ENCODE measurements at places on chromosomes 1 and 21.

- no peak for DNase-seq
Measured at GRCh38 chr1:221888218-221888617, 146.3 kb upstream of the DUSP10 start.

DNA sequence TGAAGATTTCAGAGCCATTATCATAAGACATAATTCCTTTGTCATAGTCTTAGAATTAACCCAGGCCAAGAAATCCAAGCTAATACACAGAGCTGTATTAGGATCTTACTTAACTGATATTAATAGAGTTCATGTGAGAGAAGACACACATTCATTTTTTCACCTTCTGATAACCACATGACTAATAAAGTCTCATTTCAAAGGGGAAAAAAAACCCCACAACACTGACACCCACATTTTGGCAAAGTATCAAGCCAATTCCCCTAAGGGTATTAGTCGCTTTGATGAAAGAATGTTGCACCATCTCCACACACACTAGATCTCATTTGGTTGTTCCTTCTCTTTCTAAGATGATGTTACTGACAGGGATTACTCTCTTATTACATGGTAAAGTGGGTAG lies 344.4 kb upstream of the ESRRG start:
- DNase-seq, result no peak

DNA sequence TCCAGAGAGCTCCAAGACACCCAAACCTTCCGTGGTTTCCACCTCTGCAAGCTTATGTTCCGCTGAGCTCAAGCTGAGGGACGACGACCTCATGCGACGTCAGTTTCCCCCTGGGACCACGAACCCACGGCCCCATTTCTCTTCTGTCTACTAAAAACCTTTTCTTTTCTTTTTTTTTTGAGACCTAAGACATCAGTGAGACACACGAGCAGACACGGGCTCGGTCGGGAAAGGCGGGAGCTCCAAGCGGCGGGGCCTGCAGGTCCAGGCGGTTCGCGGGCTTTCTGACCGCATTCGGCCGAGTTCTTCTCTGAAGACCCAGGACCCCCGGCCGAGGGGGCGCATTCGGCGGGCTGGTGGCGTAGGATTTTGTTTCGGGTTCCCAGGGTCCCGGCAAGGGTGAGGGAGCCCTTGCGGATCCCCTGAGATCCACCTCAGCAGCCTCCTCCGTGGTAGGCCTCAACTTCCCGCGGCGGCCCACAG lies 402 bp downstream of the C21orf58 start:
- DNase-seq, result no peak

DNA sequence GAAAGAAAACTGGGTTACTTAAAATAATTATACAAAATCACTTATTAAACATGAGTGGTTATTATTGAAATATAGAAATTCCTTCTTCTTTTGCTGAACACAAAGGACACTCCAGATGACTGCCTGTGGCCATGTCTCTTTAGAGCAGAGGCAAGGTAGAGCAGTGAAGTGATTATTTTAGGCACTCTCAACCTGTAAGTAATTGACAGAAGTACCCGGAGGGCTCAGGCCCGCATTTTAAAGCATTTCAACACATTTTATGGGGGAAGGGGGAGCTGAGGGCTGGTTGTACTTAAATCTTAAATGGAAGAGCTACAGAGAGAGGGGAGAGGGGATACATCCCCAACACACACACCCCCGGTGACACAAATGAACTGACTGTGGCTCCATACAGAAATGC lies 10.2 kb downstream of the OSCP1 start:
- no peak for DNase-seq

DNA sequence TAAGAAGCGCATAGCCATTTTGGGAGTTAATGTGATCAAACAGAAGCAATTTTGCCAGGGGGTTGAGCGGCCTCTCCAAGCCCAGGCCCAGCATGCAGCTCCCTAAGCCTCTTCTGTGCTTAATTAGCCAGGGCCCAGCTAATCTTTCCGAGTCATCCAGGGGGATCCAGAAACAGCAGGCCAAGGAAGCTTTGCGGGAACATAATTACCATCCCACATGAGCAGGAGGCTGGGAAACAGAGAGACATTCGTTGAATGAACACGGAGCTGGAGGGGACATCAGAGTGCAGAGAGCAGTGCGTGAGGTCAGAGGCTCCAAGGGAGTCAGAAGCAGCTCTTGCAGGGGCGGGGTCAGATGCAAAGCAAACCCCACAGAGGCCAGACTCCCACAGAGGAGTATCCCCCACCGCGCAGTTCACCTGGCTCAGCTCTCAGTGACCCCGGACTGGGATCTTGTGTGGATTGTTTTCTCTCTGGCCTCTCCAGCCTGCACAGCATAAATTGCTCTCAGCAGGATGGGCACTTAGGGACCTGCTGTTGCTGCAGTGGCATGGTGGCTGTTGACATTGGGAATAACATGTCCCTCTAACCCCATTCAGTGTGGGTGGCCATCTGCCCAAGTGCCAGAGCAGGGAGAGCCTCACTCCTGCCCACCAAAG lies 657.4 kb downstream of the AJAP1 start:
- no peak for DNase-seq

DNA sequence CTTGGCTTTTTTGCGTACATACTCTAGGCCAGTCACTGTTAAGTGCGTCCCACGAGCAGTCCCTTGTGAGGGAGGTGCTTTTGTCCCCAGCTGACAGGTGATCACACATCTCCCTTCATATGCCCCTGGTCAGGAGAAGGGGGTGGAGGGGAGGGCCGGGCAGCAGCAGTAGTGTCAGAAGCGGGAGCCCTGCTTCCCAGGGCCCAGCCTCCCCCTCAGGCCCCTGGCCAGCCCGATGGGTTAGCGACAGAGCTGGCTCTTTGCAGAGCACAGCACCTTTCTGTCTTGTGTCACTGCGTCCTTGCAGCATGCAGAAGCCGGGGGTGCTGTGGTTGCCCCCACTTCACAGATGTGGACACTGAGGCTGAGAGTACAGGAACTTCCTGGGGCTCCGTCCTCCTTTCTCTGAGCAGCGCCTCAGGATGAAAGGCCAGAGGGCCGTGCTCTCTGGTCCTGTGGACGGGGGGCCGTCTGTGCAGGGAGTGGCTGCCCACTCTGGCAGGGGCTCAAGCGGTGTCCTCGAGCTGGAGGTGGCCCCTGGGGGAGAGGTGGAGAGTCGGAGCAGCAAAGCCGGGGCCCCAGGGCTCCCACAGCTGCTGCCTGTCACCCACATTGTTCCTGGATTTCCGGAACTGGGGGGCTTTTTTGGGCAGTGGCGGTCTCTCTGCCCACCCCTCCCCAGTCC lies 5.9 kb downstream of the TMEM201 start:
- no peak for DNase-seq

DNA sequence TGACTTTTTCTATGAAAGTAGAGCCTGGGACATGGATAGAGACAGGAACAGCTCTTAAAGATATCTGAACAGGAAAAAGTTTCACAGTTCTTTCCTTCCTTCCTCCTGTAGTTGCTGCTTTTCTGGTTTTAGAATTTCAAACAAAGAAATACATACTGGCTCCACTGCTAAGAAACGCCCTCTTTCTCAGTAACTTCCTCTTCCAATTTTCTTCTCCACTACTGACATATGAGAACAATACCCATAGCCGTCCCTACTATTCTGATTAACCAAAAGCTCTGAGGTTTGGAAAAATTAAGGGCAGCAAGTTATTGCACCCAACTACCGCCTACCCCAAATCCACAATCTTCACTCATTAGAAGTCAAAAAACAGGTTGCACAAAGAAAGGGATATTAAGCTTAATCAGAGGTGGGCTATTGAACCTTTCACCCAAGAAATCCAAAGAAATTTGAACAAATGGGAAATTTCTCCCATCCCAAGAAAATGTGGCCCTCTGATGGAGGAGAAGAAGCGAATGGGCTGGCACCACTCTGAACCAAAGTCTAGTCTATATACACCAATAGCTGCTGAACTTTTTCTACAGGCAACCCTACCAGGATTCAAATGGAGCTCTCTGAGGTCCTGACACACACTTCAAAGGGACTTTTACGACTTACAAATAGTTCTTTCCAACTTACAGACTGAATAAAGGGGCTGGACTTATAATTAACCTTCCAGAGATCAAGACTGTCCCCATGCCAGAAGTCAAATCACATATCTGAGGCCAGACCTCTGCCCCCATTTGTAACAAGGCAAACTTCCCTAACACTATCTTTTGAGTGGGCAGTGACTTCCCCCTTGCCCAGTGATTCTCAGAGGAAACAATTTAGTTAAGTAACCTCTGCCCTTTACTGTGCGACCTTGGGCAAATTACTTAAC lies 1.7 kb downstream of the WASF2 start:
- no peak for DNase-seq

DNA sequence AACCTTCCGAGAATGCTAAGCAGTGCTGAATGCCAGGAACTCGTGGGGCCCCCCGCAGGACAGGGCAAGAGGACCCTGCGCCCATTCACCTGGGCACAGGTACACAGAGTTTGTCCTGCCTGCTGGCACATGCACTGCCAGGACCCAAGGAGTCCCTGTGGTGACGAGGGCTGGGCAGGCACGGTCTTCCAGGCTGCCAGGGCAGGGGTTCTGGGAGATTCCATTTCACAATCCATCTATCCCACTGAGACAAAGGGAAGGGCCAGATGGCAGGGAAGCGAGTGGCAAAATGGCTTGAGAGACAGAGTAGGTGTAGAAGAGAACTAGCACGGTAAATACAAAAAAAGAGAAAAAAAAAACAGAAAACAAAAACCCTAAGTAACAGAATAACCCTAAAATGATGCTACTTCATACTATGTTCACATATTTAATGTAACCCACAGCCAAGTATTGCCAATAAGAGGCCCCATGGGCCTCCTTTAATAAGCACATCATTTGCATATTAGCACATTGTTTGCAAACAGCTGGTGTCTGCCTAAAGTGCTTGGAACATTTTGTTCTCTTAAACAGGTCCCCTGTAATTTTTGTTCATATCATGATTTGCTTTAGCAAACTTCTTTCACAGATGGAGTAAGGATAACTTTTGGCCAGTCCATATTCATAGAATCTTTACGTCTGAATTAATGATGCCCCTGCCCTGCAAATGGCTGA lies 83.8 kb downstream of the STUM start:
- no peak for DNase-seq

GRCh38 chr21:29334717-29335428 lies 36.2 kb downstream of the BACH1 start:
- no peak for DNase-seq

DNA sequence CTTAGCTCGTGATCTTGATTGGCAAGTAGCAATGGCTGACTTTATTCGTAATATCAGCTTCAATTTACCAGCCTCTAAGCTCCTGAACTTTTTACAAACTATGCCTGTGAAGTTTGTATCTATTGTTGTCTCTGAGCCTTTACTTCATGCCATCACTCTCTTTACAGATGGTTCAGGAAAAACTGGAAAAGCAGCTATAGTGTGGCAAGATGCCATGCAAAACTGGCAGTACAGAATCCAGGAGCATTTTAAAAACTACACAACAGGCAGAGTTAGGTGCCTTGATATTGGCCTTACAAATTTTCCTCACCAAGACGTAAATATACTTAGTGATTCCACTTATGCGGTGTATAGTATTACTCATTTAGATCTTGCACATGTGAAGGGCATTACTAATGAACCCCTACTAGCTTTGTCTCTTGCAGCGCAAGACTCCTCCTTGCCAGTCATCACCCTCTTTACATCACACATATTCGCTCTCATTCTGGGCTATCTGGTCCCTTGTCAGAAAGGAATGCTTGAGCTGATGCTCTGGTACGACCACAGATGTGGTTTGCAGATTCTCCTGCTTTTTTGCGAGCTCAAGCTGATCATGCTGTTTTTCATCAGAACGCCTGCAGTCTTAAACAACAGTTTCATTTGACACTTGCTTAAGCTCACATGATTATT lies 36.3 kb downstream of the CLCA1 start:
- no peak for DNase-seq

- no peak for DNase-seq
Measured at GRCh38 chr1:14755518-14756252, 157.2 kb downstream of the KAZN start.

DNA sequence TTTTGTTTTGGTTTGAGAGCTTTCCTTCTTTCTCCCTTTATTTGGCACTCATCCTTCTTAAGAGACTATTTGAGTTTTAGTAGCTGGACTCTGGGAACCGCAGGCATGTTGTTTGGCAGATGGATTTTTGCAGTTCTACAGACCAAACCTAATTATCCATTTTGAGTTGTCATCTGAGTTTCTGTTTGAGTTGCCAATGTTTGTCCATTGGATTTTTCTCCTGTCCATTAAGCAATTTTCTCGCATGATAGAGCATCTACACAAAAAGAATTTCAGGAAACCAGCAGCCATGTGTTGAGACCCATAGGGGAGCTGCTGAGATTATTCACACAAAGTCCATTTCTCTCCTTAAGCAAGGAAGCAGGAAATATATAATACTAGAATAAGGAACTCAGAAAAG lies 17.2 kb upstream of the CXADR start:
- DNase-seq, result no peak

- DNase-seq, result no peak
Measured at GRCh38 chr1:47491341-47491753, 53.5 kb downstream of the FOXD2 start.

- no peak for DNase-seq
Measured at GRCh38 chr21:41561701-41562100, 53.7 kb upstream of the TMPRSS2 start.

- DNase-seq, result no peak
Measured at GRCh38 chr1:168235548-168235885, 9.7 kb downstream of the SFT2D2 start.

GRCh38 chr1:248906753-248907661 lies 972 bp downstream of the PGBD2 start:
- DNase-seq, result no peak

- no peak for DNase-seq
Measured at GRCh38 chr1:246642719-246643118, 76.5 kb downstream of the CNST start.

DNA sequence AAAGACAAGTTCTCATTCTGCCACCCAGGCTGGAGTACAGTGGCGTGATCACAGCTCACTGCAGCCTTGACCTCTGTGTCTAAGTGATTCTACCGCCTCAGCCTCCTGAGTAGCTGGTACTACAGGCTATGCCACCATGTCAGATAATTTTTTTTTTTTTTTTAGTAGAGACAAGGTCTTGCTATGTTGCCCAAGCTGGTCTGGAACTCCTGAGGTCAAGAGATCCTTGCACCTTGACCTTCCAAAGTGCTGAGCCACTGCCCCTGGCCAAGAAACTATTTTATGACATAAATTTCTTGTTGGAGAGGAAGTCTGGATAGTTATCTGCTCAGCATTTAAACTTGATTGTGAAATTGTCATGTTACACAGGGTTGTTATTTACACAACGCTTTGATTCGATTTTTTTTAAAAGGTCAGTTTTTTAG lies 2.1 kb downstream of the SCCPDH start:
- no peak for DNase-seq

DNA sequence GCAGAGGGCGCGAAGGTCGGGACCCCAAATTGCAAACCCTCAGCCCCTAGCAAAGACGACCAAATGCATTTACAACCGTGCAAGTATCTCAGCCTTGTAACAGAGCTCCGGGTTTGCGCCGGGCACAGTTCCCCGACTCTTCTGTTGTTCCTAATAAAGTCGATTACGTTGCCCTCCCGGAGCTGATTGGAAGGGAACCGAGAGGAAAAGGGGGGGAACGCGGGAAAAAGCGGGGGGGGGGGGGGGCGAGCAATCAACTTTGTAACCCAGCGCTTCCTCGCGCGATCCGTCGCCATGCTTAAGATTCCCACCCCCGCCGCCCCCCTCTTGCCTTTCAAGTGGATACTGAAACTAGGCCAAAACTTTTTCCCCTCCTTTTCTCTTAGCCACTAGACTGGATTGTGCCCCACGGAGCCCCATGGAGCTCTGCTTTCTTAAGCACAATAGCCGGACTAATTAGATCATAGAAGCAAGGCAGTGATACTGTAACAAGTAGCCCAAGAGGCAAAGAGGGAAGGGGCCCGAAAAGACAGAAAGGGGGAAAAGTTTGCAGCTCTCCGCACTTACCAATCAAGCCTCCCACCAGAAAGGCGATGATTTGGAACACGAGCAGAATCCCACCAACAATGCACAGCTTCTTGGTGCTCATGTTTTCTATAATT lies 565 bp downstream of the WLS start:
- DNase-seq, result no peak
